Esophagus squamous epithelium (tissue), 5 donors: ENCODE measurements at places on chromosomes 5 and 9. TPM values are rescaled to one million over a fixed set of nuclear protein-coding genes. Genes with fewer than 3 reads are reported as not detected.

CDC20B gene
- total RNA-seq, result not detected

TAF11L10 gene
- total RNA-seq, result not detected

DOK3 gene
- total RNA-seq, result 2.4 TPM

PTPRD gene
- 4.2 TPM for total RNA-seq

DNA sequence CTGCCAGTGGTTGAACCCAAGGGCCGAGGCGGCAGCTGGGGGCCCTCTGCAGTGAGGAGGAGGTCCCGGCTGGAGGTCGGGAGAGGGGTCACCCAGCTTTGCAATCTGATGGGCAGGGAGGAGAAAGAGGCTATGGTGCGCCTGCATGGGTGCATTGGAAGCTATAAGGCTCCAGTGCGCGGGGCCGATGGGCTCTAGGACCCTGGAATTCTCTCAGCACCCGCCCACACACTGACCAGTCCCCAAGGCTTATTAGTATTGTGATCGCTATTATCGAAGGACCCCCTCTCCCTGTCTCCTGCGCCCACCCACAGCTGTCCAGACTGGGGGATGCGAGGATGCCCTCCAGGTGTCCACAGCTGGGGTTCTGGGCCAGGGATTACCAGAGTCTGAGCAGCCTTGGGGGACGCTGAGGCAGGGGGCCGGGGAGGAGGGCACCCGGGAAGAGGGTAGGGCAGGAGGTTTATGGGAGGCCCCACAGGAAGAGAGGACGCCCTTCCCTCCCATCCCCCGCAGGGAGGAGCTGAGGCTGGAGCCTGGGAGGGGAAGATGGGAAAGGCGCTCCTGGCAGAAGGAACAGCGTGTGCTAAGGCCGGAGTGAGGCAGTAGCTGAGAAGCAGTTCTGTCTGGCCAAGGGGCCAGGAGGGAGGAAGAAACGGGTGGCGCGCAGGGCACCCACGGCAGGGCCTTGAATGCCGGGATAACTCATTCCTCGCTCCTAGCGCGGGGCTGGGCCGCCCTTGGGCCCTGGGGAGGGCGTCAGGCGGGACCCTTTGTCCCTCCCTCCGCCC lies 24.2 kb downstream of the C9orf50 start:
- no peak for DNase-seq
- H3K4me1 ChIP-seq, result peaks cover 26% of the 10 kb centered on the region
- H3K27ac ChIP-seq, result peak overlapping the region; percentile 91
- no peaks in the 10 kb centered on the region for H3K27me3 ChIP-seq
- H3K36me3 ChIP-seq, result no peaks in the 10 kb centered on the region
- H3K4me3 ChIP-seq, result peak overlapping the region; percentile 65

GRCh38 chr5:132747616-132748440 lies 602 bp downstream of the CCNI2 start:
- DNase-seq, result no peak
- peak overlapping the region; percentile 33 for H3K4me3 ChIP-seq
- H3K27ac ChIP-seq, result no peak overlapping the region

- DNase-seq, result no peak
- no peaks in the 10 kb centered on the region for H3K4me1 ChIP-seq
- H3K27ac ChIP-seq, result peak overlapping the region; percentile 2
- H3K4me3 ChIP-seq, result no peak overlapping the region
- peaks cover 38% of the 10 kb centered on the region for H3K27me3 ChIP-seq
Measured at GRCh38 chr5:159058716-159059636, 40.7 kb downstream of the EBF1 start.

DNA sequence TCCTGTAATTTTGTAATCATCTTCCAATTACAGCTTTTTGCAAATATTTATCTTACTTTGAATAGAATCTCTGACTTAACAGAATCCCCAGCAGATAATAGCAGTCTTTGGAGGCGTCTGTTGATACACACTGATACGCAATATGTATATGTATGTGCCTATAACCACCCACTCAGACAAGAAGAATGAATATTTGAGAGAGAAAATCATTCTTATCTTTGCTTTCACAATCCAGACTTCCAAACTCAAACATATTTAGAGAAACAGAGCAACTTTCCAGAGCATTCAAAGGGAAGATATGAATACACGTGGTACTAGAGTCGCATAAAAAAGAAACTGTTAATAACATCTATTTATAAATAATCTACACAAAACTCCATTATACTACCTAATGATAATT lies 6.1 kb downstream of the RORB start:
- H3K4me3 ChIP-seq, result no peak overlapping the region
- H3K27me3 ChIP-seq, result peaks cover 5% of the 10 kb centered on the region
- H3K4me1 ChIP-seq, result peaks cover 26% of the 10 kb centered on the region
- DNase-seq, result no peak
- no peak overlapping the region for H3K27ac ChIP-seq

GRCh38 chr9:32589083-32589723 lies 16.2 kb upstream of the NDUFB6 start:
- DNase-seq, result no peak
- H3K36me3 ChIP-seq, result no peaks in the 10 kb centered on the region
- no peaks in the 10 kb centered on the region for H3K4me1 ChIP-seq
- H3K27ac ChIP-seq, result no peak overlapping the region

GRCh38 chr9:106575823-106576222 lies 287.1 kb upstream of the ZNF462 start:
- H3K4me3 ChIP-seq, result no peak overlapping the region
- DNase-seq, result no peak
- H3K27me3 ChIP-seq, result no peaks in the 10 kb centered on the region
- H3K27ac ChIP-seq, result no peak overlapping the region

- H3K4me3 ChIP-seq, result no peak overlapping the region
- H3K36me3 ChIP-seq, result no peaks in the 10 kb centered on the region
- H3K4me1 ChIP-seq, result peaks cover 5% of the 10 kb centered on the region
- no peak overlapping the region for H3K27ac ChIP-seq
- no peak for DNase-seq
Measured at GRCh38 chr5:73921741-73922140, 295.7 kb downstream of the ARHGEF28 start.

GRCh38 chr5:170283296-170283695 lies 14.3 kb downstream of the LCP2 start:
- no peaks in the 10 kb centered on the region for H3K27me3 ChIP-seq
- H3K4me1 ChIP-seq, result peaks cover 12% of the 10 kb centered on the region
- no peak overlapping the region for H3K27ac ChIP-seq
- no peak for DNase-seq
- no peak overlapping the region for H3K4me3 ChIP-seq

GRCh38 chr5:124234022-124234769 lies 512.2 kb downstream of the ZNF608 start:
- H3K36me3 ChIP-seq, result no peaks in the 10 kb centered on the region
- no peaks in the 10 kb centered on the region for H3K4me1 ChIP-seq
- no peak for DNase-seq
- H3K27ac ChIP-seq, result no peak overlapping the region
- H3K4me3 ChIP-seq, result no peak overlapping the region
